Fibroblast of mammary gland (primary cell): ENCODE measurements at places on chromosomes 1 and 21.
A peak's percentile ranks its signal among the peaks of the same experiment; 100 is the strongest.

- no peak for DNase-seq
These were observed 50.7 kb upstream of the KCNE2 start for GRCh38 chr21:34313116-34313515.

GRCh38 chr1:99557546-99558202 lies 88.2 kb upstream of the PALMD start:
- peak; percentile 95 for DNase-seq

- DNase-seq: no peak
These were observed 1583.8 kb downstream of the NCAM2 start for GRCh38 chr21:22582026-22582425.

DNA sequence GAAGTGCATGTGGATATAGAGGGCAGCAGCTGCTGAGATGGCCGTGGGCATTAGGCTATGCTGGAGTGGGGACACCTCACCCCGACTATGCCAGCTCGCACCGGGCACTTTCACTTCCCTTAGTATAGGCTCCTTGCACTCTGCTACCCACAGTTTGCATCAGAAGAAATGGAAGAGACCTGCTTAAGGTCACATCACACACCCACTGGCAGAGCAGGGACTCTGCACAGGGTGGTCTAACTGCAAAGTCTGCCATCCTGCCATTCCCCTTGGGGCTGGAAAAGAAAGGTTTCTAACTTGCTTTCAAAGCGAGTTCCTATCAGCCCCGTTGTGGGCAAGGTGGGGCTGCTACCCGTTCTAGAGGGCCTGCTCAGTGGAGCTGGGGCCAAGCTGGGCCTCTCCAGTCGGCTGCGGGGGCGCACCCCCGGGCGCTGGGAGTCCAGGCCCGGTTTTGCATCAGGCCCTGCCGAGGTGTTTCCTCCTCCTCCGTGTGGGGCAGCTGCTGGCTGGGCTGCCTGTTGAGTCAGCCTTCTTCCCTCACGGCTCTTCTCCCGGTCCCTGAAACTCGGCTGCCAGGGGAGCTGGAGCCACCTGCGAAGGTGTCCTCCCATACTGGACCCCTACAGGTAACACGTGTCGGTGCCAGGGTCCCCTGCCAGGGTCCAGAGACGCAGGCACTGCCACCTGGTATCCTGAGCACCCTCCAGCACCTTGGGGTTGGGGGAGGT lies at the start of gene SYTL1:
Gene SYTL1 (plus strand): TSS at position 498 of the 728 bp plus-strand sequence. CDS start 3,313 bp downstream, outside the sequence.
- DNase-seq: peak; percentile 62

DNA sequence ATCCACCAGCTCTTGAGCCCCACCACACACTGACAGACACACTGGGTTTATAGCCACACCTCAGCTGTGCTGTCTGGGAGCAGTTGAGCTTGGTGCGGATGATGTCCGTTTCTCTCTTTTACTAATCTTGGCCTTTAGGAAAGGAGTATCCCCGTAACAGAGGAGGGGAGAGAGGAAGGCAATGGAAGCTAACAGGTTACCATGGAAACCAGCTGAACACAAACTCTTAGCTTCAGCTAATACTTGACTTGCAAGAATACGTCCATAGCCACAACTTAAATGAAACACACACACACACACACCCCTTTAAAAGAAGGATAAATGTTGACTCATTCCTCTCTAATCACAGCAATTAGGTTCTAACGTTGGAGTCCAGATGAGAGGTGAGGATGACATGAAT lies 28.0 kb upstream of the LRRN2 start:
- no peak for DNase-seq

DNA sequence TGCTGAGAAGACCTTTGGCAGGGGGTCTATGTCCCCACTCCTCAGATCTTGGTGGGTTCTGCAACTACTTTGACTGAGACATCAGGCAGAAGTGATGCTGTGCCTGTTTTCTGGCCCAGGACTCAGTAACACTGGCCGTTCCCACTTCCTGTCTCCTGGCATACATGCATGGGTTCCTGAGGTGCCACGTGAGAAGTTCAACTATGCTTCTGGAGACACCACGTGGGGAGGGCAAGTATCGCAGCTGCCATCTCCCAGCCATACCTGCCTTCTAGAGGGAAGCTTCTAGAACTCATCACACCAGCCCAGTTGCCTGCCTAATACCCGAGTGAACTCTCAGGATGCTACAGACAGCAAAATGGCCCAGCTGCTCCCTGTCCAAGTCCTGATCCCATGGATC lies 65.8 kb downstream of the TRABD2B start:
- no peak for DNase-seq

DNA sequence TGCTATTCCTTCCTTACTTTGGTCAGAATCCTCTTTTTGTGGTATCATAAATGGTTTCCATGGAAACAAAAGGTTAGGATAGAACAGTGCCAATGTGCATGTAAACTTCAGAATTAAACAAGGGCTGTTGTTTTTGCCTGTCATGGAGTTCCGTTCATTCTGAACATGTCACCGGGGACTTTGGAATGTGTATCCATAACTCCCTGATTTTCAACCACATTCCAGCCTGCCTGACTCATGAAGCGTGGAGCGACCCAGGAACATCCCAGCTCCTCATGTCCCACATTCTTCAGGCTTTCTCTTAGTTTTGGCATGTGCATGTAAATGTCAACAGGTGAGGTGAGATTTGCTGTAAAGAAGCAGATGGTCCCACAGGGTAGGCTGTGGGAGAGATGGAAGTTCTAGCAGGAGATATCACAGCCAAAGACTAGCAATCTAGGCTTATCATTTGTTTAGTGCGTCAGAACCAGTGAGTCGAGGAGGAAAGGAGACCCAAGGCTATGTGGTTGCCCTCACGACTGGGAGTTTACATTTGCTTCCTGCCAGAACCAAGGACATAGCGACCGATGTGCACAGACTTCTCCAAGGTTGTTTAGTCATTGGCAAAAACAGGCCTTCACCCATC lies 23.0 kb upstream of the DNAJC11 start:
- peak; percentile 28 for DNase-seq

DNA sequence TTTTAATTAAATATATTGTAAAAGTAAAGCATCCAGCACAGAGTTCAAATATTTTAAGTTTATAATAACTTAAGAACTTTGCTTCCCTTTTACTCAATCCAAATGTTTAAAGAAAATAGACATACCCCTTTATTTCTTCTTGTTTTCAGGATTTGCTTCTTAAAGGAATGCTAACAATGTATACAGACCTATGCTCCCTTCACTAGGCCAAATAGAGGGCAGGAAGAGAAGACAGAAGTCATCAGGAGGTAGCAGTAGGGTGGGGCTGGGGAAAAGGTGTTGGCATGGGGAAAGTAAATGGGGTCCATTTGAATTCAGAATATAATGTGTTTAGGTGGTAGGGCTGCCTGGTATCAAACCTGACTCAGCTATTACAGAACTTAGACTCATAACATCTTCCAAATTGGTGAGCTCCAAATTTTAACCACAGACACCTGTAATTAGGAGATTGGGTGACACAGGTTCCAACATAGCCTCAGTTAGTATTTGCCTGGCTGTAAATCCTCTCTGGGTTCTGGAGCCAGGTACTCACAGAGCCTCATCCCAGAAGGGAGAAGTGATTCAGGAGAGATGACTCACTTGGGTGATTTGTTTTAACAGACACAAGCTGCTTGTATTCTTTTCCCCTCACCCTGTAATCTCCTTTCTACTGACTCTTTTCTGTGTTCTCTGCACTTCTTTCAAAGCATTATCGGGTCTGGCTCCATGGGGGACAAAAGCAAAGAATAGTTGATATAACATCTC lies 60.1 kb upstream of the DUSP10 start:
- peak; percentile 83 for DNase-seq

DNA sequence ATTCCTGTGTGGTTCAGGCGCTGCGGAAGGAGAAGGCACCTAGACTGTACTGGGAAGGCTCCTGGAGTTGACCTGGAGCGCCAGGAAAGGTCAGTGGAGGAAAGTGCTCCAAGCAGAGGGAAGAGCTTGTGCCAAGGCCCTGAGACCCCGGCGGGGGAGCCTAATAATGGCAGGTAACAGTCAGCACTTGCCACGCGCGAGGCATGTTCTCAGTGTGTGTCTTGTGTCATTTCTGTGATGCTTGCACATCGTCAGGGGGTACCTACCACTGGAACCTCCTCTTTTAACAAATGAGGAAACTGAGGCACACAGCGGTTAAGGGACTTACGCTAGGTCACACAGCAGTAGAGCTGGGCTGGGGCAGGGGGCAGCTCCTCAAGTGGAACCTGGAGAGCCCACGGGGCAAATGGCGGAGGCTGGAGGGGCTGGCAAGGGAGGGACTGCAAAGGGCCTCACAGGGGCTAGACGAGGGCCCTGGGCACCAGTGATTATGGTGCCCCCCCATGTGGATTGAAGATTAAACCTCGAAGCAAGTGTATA lies 976 bp upstream of the BMP8B start:
- no peak for DNase-seq

DNA sequence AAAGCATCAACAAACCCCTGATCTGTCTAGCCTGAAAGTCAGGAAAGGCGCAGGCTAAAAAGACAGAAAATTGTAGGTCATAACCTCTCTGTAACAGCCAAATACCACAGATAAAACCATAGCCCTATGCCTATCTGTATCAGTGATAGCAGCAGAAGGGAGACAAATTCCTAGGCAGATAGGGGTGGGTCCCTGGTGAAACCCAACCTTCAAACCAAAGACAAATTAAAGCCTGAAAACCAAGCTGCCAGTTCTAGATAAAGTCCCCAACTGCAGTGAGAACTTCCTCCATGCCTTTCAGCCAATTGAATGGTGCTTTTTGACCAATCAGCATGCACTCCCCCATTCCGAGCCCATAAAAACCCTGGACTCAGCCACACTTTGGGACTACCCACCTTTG lies 115.3 kb downstream of the NTPCR start:
- no peak for DNase-seq

- no peak for DNase-seq
These were observed 9.4 kb downstream of the TIAM1 start for GRCh38 chr21:31334648-31335121.

- DNase-seq: no peak
These were observed 82.6 kb upstream of the GPR52 start for GRCh38 chr1:174364996-174365736.

DNA sequence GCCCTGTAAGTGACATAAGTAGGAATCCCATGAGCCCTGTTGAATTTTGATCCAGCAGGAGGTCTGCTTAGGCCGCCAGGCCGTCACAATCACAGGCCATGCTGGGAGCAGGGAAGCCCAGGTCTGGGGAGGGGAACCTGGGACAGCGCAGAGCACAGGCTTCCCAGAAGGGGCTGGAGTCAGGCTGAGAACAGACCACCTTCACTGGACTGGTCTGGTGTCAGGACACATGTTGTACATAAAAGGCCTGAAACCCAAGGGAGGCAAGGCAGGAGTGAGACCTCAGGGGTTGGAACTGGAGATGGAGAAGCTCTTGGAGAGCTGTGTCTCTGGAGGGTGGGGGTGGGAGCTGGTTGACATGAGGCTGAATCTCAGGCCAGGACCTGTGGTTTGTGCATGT lies 63.3 kb upstream of the ARTN start:
- DNase-seq: no peak

DNA sequence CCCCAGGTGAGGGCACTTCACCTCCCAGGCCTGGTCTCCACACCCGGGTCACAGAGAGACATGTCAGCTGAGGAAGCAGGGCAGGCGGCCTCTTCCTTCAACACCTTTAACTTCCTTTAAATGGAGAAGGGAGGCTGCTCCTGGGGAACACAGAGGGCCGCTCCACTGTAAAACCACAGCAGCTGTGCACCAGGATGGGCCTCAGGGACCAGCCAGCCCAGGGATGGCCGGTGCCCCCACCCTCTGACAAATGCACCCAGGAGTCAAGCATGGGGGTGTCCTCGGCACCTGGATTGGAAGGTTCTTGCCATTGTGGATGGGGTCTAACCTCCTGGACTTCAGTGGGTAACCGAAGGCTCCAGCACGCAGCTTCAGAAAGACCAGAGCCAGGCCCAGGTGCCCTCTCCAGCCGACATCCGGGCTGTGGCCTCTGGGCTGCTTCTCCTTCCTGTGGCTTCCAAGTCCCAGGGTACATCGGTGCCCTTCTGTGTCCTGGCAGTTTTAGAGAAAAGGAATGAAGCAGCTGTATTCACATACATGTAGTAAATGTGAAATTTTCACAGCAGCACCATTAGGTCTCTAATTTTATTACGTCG lies 121.7 kb upstream of the COL6A1 start:
- no peak for DNase-seq

DNA sequence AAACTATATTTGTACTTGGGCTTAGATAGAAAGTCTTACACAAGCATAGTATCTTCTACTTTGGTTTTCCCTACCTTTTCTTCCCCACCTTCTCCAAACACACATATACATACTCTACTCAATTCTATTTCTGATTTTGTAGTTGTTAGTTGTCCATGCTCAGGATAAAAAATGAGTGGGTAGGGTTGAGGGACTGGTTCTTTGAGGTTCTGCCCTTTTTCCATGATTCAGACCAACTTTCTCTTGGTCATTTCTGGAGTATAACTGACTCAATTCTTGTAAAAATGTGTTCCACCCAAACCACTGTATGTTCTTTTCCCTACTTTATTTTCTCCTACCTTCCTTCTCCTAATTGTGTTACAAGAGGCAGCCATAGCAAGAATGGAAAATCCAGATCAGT lies 3.3 kb downstream of the CFAP126 start:
- DNase-seq: no peak

- DNase-seq: no peak
These were observed 1188.6 kb downstream of the MRPL39 start for GRCh38 chr21:24418671-24419070.

GRCh38 chr1:94527447-94528031 lies 14.0 kb downstream of the F3 start:
- peak; percentile 55 for DNase-seq
